Astrocyte of the spinal cord (primary cell): ENCODE measurements at places on chromosomes 5 and 9.
A peak's percentile ranks its signal among the peaks of the same experiment; 100 is the strongest.

DNA sequence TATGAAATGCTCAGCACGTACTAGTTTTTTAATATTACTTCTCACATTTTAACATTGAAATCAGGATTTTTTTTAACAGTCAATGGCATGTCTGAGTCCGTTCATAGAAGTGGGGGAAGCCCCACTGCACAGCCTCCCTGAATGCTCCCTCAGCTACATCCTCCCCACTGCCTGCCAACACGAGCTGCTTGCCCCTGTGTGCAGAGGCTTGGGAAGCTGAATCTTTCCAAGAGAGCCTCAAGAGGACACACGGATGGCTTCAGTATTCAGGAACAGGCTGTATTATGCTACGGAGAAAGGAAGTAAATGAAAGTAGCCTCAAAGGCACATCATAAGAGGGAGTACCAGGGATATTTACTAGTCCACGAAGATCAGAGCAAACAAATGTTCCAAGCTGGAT is 248.7 kb downstream of the SPOCK1 start:
- no peak for DNase-seq

GRCh38 chr5:8686707-8687106 is 817.8 kb downstream of the MTRR start:
- peak; percentile 15 for DNase-seq

- DNase-seq: no peak
These were observed 539.9 kb downstream of the ZNF608 start for GRCh38 chr5:124206540-124206939.

DNA sequence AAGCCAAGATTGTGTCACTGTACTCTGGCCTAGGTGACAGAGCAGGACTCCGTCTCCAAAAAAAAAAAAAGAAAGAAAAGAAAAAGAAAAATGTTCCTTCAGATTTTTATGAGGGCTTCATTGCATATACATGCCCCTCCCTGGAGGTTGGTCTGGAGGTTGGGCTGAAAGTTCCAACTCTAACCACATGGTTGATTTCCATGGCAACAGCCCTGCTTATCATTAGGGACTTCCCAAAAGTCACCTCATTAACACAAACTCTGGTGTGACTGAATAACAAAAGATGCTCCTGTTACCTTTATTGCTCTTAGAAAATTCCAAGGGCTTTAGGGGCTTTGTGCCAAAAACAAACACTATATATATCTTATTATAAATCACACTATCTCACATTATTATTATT is 113.8 kb downstream of the TMC1 start:
- DNase-seq: no peak

DNA sequence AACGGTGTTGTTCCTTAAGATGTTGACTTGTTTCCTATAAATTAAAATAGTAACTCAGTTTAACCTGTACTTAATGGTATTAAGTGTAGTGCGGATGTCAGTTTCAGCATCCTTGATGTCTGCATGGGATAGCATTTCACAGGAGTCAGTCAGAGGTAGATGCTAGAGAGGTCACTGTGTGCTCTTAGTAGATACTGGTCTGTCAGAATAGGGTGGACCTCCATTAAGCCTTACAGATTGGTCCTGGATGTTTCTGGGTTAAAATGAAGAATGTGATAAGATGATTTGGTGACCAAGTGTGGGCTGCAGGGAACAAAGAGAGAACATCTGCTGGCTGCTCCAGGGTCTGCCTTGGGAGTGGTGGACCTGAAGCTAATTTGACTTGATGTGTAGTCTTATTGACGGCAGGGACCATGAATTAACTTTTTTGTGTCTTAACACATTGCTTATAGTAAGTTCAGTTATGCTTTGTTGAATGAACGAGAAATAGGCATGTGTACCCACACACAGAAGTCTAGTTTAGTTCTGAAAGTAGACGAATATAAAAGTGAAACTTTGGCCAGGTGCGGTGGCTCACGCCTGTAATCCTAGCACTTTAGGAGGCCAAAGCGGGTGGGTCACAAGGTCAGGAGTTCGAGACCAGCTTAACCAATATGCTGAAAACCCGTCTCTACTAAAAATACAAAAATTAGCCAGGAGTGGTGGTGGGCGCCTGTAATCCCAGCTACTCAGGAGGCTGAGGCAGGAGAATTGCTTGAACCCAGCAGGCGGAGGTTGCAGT is 12.5 kb downstream of the RAB24 start:
- DNase-seq: no peak

DNA sequence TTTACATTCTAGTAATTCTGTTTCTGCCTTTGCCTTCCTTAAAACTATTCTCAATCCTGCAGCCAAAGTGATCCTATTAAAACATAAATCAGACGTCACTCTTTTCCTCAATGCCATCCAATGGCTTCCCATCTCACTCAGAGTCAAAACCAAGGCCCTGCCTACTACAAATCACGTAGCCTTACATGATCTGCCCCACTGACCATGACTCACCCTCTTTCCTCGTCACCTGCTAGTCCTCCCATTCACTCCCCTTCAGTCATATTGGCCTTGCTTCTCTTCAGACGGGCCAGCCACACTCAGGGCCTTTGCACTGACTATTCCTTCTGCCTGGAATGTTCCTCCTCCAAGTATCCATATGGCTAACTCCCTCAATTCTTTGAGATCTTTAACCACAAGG is 39.0 kb upstream of the DMXL1 start:
- DNase-seq: no peak

GRCh38 chr5:150266871-150267291 is 22.7 kb downstream of the CAMK2A start:
- no peak for DNase-seq

GRCh38 chr5:158560170-158560569 is 539.5 kb downstream of the EBF1 start:
- DNase-seq: peak; percentile 12

- peak; percentile 23 for DNase-seq
These were observed at the start of gene ASS1 for GRCh38 chr9:130444565-130445221. ASS1 (plus strand) TSS chr9:130444961; CDS start chr9:130452229, 7,268 bp downstream.

DNA sequence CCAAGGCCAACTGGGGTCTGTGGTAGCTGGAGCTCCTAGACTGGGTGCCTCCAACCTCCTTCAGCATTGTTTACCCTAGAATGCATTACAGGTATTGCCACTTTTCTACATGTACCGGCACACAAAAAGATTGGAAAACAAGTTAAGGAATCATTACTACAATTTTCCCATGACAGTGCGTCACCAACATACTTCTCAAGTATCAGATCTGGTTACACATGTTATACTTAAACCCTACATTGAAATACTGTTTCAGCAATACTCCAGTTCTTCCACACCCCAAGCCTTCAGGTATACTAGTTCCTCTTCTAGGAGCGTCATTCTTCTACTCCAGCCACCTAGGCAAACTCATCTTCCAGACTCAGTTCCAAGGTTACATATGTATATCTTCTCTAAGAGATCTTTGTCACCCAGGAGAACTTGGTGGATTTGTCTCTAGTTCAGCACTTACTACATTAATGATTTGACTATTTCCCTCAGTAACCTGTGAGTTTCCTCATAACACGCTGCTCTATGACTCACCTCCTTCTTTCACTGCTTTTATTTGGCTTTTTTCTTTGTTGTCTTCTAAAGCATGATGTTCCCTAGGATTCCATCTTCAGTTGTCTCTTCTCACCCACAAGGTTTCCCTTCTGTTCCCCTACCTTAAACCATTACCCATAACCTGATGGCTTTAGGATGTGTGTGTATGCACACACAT is 217.0 kb downstream of the AP3B1 start:
- no peak for DNase-seq

DNA sequence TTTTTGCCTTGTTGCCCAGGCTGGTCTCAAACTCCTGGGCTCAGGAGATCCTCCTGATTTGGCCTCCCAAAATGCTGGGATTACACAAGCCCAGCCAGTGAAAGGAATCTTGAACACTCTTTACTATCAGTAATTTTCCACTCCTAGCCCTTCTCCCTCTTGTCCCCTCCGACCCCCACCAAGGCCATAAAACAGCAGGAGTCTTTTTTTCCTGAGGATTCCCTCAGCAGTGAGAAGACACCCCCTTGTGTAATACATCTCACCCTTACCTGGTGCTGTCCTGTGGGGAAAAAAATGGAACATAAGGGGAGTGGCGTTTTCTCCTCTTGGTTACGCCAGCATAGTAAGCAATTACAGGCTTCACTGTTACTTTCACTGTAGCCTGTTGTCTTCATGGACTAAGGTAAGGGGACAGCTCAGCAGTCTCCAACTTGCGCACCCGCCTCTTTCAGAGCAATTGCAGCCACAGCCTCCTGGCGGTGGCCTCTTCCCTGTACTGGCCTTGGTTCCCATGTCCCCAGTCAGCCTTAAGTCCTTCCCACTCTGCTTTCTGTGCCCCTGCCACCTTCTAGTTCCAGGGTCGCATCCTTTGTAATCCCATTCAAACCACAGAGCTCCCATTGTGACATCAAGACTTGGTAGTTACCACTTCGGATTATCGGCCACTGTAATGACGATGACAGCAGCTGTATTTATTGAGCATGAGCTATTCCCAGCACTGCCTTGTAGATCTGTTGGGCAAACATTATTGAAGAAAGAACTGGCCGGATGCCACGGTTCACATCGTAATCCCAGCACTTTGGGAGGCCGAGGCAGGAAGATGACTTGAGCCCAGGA is 10.0 kb downstream of the NAIF1 start:
- no peak for DNase-seq
